ENCODE measurements at places on chromosomes 1 and 21. TPM values are rescaled to one million over a fixed set of nuclear protein-coding genes. Genes with fewer than 3 reads are reported as not detected.

Gene OLIG2
- total RNA-seq = not detected

Gene HSPB7
- total RNA-seq = 12.6 TPM

Gene FMO3
- 1.6 TPM for total RNA-seq

Gene ZMPSTE24
- total RNA-seq = 58.9 TPM

All from hepatocyte (in vitro differentiated cells).